Stimulated activated naive CD4-positive, alpha-beta T cell (primary cell): ENCODE measurements at places on chromosomes 11 and 22.

GRCh38 chr11:21897752-21898151 lies 295.1 kb upstream of the ANO5 start:
- no peak for DNase-seq

DNA sequence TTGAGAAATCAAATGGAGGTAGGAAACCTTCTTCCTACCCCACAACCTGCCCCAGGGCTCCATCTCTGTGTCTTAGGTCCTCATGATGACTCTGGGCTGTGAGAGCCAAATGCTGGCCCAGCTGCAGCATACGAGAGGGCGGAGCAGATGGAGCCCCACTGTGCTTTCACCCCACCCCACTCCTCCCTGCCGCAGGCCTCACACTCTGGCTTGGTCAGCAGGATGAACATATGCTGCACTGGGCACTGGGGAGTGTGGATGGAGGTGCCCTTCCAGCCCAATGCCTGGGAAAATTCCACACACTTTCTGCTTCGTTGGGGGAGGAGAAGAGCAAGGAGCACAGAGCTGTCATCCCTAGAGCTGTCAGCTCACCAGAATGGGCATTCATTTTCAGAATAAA lies 271.6 kb upstream of the CADM1 start:
- DNase-seq, result no peak

DNA sequence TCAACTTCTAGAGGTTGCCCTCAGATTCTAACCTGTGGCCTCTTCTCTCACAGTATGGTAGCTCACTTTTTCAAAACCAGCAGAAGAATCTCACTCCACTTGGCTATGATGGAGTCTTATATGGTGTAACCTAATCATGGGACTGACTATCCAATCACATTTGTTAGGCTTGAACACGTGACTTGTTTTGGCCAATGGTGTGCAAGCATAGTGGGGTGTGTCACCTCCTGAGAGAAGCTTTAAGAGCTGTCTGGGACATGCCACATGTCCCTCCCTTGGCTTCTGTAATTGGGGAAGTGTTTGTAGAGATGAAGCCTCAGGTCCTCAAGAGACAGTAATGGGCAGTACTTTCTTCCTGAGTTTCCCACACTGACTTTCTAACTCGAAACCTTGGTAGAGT lies 12.8 kb upstream of the SMIM38 start:
- DNase-seq, result no peak

DNA sequence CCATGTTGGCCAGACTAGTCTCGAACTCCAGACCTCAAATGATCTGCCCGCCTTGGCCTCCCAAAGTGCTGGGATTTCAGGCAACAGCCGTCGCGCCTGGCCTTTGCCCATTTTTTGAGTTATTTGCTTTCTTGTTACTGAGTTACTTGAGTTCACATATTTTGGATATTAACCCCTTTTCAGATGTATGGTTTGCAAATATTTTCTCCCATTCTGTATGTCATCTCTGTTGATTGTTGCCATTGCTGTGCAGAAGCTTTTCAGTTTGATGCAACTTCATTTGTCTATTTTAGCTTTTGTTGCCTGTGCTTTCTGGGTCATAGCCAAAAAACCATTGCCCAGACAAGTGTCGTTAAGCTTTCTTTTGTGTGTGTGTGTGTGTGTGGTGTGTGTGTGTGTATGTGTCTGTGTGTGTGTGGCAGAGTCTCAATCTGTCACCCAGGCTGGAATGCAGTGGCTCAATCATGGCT lies 6.8 kb downstream of the TSGA10IP start:
- no peak for DNase-seq

DNA sequence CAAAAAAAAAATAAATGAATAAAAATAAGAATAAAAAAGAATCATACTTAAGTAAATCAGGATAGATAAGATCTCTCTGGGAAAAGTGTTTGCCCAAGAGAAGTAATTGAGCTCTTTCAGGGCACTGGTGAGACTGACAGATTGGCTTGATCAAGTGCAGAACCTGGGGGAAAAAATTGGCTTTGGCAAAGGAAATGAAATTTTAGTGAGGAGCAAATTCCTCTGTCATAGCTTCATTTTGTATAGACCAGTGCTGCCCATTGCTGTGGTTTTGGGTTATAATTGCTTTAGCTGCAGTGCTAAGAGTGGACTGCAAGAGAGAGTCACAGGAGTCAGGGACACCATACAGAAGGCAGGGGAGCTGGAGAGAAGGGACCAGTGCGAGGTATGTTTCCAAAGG lies 35.7 kb downstream of the SFI1 start:
- DNase-seq, result no peak

DNA sequence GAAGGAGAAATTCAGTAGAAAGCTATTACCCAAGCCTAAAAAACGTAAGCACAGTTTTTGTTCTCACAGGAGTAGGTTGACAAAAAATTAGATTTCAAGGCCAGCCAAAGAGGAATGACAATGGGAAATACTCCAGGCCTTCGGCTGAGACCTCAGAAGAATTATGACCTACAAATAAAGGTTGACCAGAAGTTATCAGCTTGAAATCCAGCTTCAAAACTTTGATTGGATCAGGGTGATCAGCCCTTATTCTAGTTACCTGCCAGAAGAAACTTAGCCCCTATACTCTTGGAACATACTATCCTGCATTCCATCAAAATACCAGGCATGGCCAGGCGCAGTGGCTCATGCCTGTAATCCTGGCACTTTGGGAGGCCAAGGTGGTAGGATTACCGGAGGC lies 68.4 kb upstream of the PRODH start:
- no peak for DNase-seq

DNA sequence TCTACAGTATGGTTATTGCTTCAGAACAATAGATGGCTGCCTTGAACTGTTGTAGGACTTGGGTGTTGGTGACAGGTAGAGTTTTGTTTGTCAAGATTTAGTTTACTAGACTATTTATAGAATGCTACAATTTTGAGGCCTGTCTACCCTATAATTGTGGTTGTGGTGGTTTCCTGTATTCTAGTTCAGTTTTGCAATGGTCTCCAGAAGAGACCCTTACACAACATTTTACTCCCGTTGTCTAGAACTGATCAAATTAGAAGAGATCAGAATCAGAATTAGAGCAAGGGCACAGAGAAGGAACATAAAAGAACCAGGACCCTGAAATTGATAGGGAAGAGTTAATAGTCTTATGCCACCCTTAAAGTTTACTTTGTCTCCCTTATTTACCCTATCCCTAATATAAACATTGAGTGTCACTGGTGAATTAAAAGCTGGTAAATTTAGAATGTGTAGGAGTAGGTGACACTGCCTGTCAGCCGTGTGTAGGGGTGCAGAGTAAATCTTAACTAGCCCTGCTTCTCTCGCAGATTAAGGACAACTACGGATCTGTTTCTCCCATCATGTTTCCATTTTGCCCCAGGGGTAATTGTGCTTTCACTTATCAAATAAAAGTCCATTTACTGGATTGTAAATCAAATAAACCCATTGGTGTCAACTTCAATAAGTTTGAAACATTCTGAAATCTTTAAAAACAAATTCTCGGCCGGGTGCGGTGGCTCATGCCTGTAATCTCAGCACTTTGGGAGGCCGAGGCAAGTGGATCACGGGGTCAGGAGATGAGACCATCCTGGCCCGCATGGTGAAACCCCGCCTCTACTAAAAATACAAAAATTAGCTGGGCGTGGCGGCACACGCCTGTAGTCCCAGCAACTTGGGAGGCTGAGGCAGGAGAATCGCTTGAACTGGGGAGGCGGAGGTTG lies 10.9 kb upstream of the PHLDB1 start:
- no peak for DNase-seq

- DNase-seq, result no peak
Measured at GRCh38 chr11:73155102-73155501, 13.0 kb upstream of the FCHSD2 start.

DNA sequence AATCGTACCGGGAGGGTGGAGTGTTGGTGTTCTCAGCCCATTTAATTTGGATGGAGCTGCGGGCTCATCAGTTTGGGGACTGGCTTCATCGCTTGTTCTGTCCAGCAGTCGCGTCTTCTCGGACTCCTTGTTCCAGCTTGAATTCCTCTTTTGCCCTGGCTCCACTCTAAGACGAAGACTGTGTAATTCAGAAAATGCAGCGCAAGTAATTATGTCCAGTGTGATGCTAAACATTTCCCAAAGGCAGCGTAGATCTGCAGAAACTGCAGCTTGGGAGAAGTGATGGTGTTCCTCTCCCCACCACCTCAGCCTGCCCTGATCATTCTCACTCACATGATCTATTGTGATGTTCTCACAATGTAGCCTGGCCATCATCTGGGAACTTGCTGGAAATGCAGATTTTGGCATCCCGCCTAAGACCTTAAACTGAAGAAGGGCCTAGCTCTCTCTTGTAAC lies 666 bp downstream of the SLC25A18 start:
- no peak for DNase-seq

DNA sequence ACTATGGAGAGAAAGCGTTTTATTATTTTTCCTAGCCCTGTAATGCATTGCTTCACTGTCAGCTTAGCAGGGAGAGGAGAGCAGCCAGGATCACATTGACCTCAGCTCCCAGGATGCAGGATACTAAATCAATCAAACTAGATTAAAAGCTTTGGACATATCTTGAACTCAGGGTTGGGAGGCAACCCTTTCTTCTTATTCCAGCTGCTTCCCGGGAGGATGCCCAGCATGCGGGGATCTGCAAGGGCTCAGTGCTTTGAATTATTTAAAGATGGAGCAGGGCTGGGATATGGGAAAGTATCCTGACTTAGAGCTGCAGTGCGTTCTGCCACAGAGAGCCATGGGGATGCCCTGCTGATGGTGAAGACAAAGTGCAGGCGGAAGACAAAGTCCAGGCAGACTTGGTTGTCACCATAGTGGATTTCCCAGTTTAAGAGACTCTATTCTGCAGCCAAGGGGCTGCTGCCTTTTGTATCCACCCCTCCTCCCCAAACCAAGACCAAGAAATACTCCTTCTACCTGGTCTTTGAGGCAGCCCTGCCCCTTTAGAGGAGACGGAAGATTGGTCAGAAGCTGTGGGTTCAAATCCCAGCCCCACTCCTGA lies 1035.0 kb downstream of the TBC1D22A start:
- no peak for DNase-seq

- DNase-seq, result no peak
Measured at GRCh38 chr11:19714387-19715363, 2.0 kb downstream of the NAV2 start.

GRCh38 chr11:61785837-61786402 lies 6.5 kb downstream of the TMEM258 start:
- no peak for DNase-seq

DNA sequence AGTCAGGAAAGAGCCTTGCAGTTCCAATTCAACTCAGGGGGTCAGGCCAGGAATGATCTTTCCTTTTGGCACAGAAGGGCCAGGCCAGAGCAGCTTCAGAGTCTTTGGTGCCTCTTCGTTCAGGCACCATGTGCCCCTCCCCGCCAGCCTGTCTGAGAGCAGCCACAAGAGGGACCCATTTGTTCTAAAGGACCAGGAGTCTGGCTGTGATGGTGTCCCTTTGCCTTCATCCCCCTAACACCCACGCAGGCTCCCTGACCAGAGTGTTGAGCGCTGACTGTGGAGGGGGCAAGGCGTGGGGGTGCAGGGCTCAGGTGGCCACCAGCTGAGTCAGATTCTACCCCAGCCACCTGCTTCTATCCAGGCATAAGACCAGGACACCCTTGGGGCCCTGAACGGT lies 156.4 kb downstream of the TTC17 start:
- no peak for DNase-seq

DNA sequence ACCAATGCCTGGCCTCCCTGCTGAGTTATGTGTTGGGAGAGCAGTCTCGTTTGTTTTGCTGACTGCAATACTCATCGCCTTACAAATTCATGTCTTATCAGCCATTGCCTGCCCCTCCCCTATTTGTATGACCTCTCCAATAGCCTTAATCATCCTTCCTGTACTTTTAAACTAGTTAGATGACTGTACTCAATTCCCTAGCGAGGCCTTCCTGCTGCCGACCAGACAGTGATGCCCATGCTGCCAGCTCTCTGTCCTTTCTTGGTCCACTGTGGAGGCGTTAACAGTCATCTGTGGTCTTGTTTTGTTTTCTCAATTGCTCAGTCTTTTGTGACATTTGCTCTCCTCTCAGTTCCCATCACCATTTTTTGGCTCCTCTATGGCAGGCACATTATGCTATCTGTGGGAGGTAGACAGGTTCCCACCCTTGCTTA lies 20.3 kb upstream of the YPEL1 start:
- no peak for DNase-seq
